Testis (tissue), 5 donors: ENCODE measurements at places on chromosomes 7 and 10. TPM values are rescaled to one million over a fixed set of nuclear protein-coding genes. Genes with fewer than 3 reads are reported as not detected.

PRLHR gene
- 0.79 TPM for total RNA-seq

CALML3 gene
- 0.63 TPM for total RNA-seq

STEAP4 gene
- total RNA-seq = 27.1 TPM

IFIT1B gene
- not detected for total RNA-seq

MOGAT3 gene
- not detected for total RNA-seq

CCDC146 gene
- total RNA-seq = 35.7 TPM

ZNF853 gene
- total RNA-seq = 8.8 TPM

- H3K36me3 ChIP-seq = no peaks in the 10 kb centered on the region
- no peaks in the 10 kb centered on the region for H3K27me3 ChIP-seq
- no peak overlapping the region for H3K27ac ChIP-seq
- no peaks in the 10 kb centered on the region for H3K4me1 ChIP-seq
- H3K4me3 ChIP-seq = peak overlapping the region; percentile 15
These were observed 68.5 kb upstream of the BMPER start for GRCh38 chr7:33836797-33837355.

- no peaks in the 10 kb centered on the region for H3K36me3 ChIP-seq
- no peaks in the 10 kb centered on the region for H3K27me3 ChIP-seq
- DNase-seq = no peak
These were observed 505 bp upstream of the FAM204A start for GRCh38 chr10:118342638-118343020.

DNA sequence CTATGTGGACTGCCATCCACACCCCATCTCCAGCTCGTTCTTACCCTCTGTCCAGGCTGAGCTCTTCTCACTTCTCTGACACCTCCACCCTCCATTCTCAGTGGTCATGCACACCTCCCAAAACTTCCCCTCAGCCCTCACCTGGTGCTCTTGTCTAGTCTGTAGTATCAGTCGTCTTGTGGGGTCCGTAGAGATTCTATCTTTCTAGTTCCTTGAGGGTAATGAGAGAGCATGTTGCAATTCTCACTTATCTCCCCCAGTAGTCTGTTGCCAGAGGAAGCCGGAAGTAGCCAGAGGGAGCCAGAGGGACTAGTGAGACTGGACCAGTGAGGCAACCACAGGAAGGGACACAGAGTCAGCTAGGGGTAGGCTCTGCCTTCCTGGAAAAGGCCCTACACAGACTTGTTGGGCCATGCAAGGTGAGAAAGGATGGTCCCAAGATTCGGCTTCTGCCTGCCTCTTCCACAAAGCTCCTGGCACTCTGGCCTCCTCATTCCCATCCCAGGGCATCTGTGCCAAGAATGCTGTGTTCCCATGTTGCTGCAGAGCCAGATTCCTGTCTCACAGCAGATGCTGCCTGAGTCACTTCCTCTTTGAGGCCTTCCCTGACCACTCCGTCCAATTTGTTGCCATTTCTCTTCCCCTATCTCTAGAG lies 50.6 kb upstream of the DUSP5 start:
- no peak overlapping the region for H3K27ac ChIP-seq
- no peaks in the 10 kb centered on the region for H3K4me1 ChIP-seq
- H3K27me3 ChIP-seq = no peaks in the 10 kb centered on the region
- no peaks in the 10 kb centered on the region for H3K36me3 ChIP-seq
- DNase-seq = no peak
- H3K4me3 ChIP-seq = no peak overlapping the region

DNA sequence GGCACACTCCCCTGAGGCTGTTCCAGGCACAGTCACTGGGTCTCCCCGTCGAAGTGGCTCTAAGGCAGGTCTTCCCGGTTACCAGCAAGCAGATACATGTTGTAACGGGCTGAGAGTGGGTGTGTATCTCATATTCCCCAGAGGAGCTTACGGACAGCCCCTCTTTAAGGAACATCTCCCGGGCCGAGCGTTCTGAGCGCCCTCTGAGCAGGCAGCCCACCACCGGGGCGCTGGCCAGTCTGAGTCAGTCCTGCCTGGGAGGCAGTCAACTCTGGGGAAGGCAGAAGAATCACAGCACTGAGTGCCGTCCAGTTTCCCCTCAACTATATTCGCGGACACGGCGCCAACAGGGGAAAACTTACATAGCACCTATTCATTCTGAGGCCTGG lies 117.4 kb downstream of the LHPP start:
- H3K4me3 ChIP-seq = no peak overlapping the region
- H3K36me3 ChIP-seq = no peaks in the 10 kb centered on the region
- no peaks in the 10 kb centered on the region for H3K4me1 ChIP-seq
- H3K27me3 ChIP-seq = no peaks in the 10 kb centered on the region
- DNase-seq = peak; percentile 50
- no peak overlapping the region for H3K27ac ChIP-seq

DNA sequence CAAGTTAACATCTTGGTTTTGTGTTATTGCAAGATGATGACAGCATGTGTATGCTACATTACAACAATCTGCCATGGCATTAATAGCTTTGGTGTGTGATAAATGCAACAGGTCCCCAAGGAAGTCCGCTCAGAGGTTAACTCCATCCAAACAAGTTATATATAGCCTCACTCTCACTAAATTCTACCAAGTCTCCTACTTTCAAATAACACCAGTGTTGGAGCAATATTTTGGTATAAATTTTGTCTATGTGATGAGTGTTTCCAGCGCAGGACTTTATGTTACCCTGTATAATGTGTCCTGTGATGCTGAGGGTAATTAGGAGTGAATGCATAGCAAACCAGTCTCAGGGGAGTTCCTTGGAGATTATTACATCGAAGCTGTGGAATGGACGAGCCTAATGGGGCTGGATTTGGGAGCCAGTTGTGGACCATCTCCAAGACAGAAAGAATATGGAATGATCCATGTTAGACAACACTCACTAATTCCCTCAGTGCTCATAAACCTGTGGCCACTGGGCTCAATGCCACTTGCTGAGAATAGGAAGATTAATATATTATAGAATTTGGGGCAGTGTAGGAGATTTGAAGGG lies 127.6 kb upstream of the CXCL12 start:
- no peak overlapping the region for H3K4me3 ChIP-seq
- H3K27me3 ChIP-seq = no peaks in the 10 kb centered on the region
- no peaks in the 10 kb centered on the region for H3K4me1 ChIP-seq
- no peak overlapping the region for H3K27ac ChIP-seq

DNA sequence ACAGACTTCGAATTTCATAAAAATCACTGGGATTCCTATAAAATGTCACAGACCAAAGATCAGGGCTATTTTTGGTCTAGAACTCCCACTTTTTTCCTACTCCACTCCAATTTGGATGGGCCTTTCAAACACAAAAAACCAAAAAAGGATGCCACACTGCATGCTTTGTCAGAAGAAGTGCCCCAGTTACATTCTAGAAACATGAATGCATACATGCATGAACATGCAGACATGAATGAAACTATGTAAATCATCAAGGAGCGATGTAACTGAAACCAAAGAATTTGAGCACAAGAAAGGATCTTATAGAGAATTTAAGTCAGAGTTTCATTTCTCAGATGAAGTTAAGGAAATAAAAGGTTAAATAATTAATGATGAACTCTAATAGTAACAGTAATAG lies 31.8 kb upstream of the FAM133B start:
- H3K36me3 ChIP-seq = no peaks in the 10 kb centered on the region
- DNase-seq = no peak
- no peaks in the 10 kb centered on the region for H3K4me1 ChIP-seq

GRCh38 chr10:103795634-103796270 lies 59.6 kb downstream of the SH3PXD2A start:
- H3K4me1 ChIP-seq = no peaks in the 10 kb centered on the region
- no peaks in the 10 kb centered on the region for H3K27me3 ChIP-seq
- DNase-seq = no peak
- no peak overlapping the region for H3K27ac ChIP-seq

- no peak overlapping the region for H3K27ac ChIP-seq
- no peak overlapping the region for H3K4me3 ChIP-seq
- peaks cover 21% of the 10 kb centered on the region for H3K4me1 ChIP-seq
- H3K27me3 ChIP-seq = no peaks in the 10 kb centered on the region
These were observed 29.6 kb downstream of the MINDY4 start for GRCh38 chr7:30800785-30801252.

GRCh38 chr10:122162671-122163173 lies 108.4 kb upstream of the BTBD16 start:
- DNase-seq = no peak
- H3K36me3 ChIP-seq = no peaks in the 10 kb centered on the region
- H3K27me3 ChIP-seq = no peaks in the 10 kb centered on the region
- H3K4me3 ChIP-seq = no peak overlapping the region
